ENCODE measurements at places on chromosomes 16 and 17.

- no peak for DNase-seq
These were observed 800 bp downstream of the PLEKHH3 start for GRCh38 chr17:42675965-42676423.

- DNase-seq = no peak
These were observed 20.1 kb downstream of the ORC6 start for GRCh38 chr16:46709469-46710005.

- DNase-seq = no peak
These were observed 19.3 kb downstream of the DCAKD start for GRCh38 chr17:45032174-45032541.

DNA sequence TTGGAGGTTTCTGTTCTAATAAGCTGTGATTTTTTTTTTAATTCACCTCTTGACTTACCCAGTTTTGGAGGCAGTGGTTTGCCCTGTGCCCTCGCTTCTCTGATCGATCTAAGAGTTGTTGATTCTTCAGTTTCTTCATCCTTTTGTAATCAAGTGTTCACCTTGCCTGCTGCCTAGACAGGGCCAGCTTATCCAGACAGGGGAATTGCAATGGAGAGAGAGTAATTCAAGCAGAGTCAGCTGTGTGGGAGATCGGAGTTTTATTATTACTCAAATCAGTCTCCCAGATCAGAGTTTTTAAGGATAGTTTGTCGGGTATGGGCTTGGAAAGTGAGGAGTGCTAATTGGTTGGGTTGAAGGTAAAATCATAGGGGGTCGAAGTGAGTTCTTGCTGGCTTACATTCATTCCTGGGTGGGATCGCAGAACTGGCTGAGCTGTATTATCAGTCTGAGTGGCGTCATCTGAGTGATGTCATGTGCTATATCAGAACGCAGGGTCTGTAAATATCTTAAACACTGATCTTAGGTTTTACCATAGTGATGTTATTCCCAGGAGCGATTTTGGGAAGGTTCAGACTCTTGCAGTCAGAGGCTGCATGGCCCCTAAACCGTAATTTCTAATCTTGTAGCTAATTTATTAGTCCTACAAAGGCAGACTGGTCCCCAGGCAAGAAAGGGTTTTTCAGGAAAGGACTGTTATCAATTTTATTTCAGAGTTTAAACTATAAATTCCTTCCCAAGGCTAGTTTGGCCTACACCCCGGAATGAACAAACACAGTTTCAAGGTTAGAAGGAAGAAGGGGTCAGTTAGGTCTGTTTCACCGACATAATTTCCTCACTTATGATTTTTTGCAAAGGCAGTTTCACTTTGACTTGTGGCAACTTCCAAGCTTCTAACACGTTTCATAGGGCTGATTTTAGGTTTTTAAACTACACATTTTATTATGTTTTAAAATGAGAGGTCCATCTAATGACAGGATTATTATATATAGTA is 21.5 kb upstream of the KCNJ16 start:
- DNase-seq = no peak

DNA sequence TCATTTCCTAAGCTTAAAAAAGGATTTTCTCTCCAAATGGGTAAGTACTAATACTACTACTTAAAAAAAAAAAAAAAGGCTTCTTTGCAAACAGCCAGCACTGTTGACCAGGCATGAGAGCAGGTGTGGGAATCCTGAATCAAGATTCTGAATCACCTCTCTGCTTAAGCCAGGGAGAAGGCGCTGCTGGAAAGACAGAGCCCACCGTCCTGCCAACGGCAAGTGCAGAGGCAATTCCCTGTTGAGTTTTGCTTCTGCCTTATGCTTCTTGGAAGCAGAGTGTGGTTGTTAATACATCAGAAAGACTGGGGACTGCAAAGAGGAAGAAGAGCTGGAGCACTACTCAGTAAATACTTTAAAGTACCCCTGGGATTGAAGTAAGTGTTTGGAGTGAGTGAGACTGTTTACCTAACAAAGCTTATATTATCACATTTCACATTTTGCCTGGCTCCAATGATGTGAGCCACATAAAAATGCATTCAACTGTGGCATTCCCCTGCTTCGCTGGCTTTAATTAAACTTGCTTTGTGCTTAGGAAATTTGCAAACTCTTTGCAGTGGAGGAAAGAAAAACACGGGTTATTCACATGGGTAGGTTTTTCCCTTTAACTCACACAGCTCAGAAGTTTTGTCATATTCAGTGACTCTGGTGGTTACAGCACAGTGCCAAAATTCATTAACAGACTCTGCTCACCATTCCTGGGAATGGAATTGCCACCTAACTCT is 86.0 kb upstream of the KIF2B start:
- peak; percentile 6 for DNase-seq
